Activated gamma-delta T cell treated with Interleukin-2 at 50 U/mL for 16 hours (primary cell): ENCODE measurements at places on chromosomes 7 and 10.
A peak's percentile ranks its signal among the peaks of the same experiment; 100 is the strongest.

- no peak for DNase-seq
These were observed 791.7 kb upstream of the PHF14 start for GRCh38 chr7:10181996-10182395.

GRCh38 chr10:7157091-7157490, 253.7 kb downstream of the SFMBT2 start:
- no peak for DNase-seq

GRCh38 chr7:113158756-113159155, 40.4 kb upstream of the SMIM30 start:
- DNase-seq, result no peak

DNA sequence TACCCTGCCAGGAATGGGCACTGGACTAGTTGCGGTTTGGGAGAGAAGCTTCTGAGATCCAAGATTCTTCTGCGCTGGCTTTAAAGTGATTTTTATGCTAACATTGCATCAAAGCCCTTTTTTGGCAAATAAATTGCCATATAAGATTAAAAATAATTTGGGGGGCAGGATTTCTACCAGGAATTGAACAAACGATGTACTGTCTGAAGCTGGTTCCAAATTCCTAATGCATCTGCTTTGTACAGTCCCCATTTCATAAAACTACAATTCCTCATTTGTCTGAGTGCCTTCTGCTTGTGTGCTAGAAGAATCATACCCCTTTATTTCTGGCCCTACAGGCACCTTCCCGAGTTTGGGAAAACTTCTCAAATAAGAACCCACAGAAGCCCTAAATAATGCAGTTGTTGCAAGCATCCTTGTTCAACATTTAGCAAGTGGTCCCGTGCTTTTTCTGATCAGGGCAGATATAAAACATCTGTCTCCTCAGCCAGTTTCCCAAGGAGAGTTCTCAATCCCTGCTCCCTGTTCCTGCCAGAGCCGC, 349.7 kb downstream of the PTEN start:
- no peak for DNase-seq

- DNase-seq, result no peak
These were observed 97.8 kb upstream of the KLF6 start for GRCh38 chr10:3882855-3883254.

DNA sequence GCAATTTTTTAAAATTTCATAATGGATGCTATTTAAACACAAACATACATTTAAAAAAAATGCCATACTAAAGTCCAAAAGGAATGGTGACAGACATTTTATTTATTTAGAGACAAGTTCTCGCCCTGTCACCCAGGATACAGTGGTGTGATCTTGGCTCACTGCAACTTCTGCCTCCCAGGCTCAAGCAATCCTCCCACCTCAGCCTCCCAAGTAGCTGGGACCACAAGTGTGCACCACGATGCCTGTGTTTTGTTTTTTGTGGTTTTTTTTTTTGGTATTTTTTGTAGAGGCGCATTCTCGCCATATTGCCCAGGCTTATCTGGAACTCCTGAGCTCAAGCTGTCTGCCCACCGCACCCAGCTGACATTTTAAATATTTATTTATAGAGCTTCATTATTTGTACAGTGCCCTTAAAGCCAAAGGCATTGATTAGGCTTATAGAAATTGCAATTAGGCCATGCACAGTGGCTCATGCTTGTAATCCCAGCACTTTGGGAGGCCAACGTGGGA, 703.5 kb downstream of the AUTS2 start:
- no peak for DNase-seq

- peak; percentile 8 for DNase-seq
These were observed 687 bp downstream of the EPDR1 start for GRCh38 chr7:37920849-37921805.

DNA sequence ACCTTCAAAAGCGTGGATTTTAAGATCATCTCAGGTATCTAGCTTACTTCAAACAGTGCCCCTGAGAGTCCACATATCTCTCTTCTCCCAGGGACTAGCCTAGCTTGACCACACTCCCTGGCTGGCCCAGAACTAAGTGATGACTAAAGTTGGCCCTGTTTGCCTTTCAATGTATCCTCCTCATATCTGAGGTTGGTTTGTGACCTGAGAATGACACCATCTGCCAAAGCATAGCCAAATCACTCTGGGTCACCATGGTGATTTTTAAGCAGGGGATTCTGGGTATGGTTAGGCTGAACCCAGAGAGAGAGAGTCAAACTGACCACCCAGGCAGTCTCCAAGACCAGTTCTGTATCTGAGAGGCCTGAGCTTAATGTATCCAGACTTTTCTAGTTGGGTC, 16.2 kb downstream of the CNNM1 start:
- no peak for DNase-seq

DNA sequence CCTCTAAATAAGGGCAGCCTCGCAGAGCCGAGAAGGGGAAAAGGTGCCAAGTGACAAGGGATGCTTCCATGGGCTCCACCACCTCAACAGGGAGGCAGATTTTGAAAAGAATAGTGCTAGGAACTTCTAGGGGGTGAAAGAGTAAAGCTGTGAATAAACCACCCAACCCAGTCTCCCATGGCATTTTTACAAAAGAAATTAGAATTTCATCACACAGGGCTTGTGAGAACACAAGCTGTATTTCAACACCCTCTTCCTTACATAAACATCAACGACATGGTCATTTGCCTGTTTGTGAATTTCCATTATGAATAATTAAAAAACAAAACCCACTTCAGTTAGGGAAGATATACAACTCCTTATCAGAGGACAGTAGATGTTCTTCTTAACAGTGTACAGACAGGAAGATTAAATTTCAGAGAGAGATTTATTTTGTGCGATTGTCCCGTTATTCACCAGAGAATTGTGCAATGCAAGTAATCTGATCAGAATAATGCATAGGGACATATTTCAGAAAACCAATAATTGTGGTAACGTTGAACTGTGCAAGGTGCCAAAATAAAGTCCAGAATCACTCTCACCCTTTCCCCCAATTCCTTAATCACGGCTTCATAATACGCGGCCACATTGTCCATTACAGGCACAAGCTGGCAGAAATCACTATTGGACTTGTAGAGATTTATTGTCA, 207.8 kb upstream of the MGMT start:
- DNase-seq, result no peak

- no peak for DNase-seq
These were observed 170.5 kb upstream of the NPSR1 start for GRCh38 chr7:34487391-34488115.

GRCh38 chr7:47730142-47730541, 148.2 kb upstream of the TNS3 start:
- DNase-seq, result no peak

- DNase-seq, result no peak
These were observed 114.5 kb downstream of the LARP4B start for GRCh38 chr10:816958-817357.

- DNase-seq, result no peak
These were observed 322.7 kb downstream of the CRPPA start for GRCh38 chr7:16098585-16099179.

- no peak for DNase-seq
These were observed 293.7 kb downstream of the POU6F2 start for GRCh38 chr7:39271402-39271801.

DNA sequence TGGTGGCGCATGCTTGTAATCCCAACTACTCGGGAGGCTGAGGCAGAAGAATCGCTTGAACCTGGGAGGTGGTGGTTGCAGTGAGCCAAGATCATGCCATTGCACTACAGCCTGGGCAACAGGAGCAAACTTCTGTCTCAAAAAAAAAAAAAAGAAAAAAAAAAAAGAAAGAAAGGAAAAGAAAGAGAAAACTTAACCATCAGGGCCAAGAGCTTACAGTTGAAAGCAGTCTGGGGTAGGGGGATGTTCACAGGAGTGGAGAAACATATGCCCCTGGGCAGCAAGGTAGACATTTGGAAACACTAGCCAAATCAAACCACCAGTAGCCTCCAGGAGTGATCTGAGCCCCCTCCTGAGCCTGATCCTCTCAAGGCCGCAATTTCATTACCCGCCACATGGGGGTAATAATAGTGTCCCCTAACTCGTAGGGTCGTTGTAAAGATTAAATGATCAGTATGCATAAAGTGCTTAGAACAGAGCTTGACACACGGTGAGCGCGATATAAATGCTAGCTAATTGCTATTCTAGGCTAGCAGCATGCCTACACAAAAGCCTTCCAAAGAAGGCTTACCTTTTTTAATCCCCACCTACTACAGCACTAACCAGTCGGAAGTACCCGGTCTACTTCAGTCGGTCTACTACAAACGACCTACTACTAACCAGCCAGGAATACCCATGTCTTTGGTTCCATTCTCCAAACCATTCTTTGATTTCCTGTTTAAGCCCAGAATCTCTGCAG, 274.3 kb upstream of the NEBL start:
- no peak for DNase-seq

- DNase-seq, result no peak
These were observed 6.0 kb downstream of the TSC22D4 start for GRCh38 chr7:100472854-100473499.

DNA sequence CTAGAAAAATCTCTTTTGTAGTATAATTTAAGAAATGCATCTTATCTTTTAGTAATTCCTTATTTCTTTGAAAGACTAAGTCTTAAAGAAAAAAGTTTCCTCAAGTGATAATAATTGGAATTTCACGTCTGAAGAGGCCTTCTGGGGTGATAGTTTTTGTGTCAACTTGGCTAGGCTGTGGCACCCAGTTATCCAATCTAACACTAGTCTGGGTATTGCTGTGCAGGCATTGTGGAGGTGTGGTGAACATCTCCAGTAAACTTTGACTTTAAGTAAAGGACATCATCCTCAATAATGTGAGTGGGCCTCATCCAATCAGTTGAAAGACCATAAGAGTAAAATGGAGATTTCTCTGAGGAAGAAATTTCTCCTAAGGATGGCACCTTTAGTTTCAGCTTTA, 2.3 kb upstream of the TUBAL3 start:
- DNase-seq, result no peak

GRCh38 chr7:69192134-69192533, 406.1 kb upstream of the AUTS2 start:
- DNase-seq, result no peak

GRCh38 chr7:122306320-122307227, 2.0 kb upstream of the FEZF1 start:
- no peak for DNase-seq

GRCh38 chr7:120731271-120731670, 126.7 kb downstream of the TSPAN12 start:
- DNase-seq, result no peak

DNA sequence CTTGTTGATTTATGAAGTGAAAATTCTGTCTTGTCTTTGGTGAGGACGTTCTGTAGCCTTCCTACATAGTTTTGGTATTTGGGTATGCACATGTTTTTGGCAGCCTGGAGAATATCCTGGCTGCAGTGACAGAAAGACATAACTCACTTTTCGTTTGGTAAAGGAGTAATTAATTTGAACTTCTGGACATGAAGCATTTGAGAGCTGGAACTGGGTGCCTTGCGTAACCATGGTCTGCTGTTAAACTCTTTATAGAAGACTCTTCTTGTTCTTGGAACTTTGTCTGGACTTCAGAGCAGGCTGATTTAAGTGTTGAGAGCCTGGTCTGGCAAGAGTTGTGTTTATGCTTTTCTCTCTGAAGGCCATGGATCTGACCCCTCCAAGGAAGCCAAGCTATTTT, 231.3 kb downstream of the LRMDA start:
- DNase-seq, result no peak

DNA sequence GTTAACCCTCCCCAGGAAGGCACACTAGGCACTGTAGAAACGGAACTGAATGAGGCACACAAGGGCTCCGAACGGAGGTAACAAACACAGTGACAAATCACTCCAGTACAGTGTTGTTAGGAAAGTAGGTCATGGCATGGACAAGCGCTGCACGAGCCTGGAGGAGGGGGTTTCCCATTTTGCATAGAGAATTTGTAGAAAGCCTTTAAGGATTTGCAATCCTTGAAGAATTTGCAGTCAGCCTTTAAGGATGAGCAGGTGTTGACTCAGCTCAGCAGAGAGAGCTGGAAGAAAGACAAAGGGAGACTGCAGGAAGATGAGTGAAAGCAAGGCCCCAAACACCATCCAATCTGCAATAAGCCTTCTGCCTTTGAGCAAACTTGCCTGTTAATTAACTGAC, 51.1 kb upstream of the PPP1R3C start:
- no peak for DNase-seq

- DNase-seq, result no peak
These were observed 140.5 kb downstream of the LHPP start for GRCh38 chr10:124602121-124602561.

GRCh38 chr7:37815671-37816371, 32.6 kb upstream of the NME8 start:
- no peak for DNase-seq

DNA sequence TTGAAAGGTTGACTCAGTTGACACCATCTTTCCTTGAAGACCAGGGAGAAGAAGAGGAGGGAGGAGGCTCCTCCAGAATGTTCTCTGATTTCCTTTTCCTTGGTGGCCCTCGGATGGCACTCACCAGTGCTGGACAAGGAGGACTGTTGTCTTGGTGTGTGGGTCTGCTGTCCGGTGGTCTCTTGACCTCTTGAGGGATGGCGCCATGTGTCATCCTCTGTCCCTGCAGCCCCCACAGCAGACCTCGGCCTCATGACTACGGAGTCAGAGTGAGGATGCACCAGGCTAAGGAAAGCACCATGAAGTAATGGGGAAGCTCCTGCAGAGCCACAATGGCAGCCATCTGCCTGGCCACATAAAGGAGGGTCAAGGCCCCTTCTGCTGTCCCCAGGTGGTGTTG, 475.0 kb downstream of the GLRX3 start:
- DNase-seq, result no peak

GRCh38 chr7:142896151-142896550, 10.6 kb upstream of the TRPV6 start:
- no peak for DNase-seq

DNA sequence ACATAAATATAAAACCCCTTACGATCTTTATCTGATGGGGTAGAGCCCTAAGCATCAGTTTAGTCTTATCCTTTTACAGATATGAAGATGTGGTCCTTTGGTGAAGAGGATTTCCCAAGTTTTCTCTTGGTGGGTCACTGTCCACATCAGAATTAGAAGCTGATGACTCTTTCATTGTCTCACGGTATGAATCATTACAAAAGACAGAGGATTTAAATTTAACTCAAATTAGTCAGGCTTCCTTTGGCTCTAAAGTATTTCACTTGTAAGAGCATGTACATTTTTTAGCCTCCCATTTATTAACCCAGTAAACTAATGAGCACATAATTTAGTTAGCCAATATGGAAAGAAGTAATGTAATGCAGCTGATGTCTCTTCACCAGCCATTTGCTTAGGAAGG, 49.9 kb upstream of the TMEM26 start:
- DNase-seq, result no peak

GRCh38 chr10:73561192-73561591, 29.9 kb downstream of the USP54 start:
- DNase-seq, result no peak
